ENCODE measurements at places on chromosomes 7 and 10.

- DNase-seq: no peak
Observed at GRCh38 chr7:11228515-11228914, 254.8 kb downstream of the PHF14 start.

DNA sequence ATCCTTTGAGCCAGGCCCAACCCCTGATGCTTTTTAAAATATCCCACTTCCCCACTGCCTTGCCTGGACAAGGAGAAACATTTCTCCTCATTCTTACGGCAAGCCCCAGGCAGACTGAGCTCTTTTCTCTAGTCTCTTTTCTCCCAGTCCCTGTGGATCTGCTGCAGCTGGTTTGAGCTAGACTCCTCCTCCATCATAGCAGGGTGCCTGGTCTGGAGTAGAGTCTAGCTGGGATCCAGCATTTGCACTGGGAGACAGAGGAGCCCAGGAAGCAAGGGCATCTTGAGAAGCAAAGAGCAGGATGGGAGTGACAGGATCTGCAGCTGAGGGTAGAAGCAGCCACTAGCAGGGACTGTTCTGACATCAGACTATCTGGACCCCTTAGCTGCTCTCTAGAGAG, 562.3 kb upstream of the COBL start:
- DNase-seq: no peak

- no peak for DNase-seq
Observed at GRCh38 chr7:38190011-38190410, 12.0 kb downstream of the STARD3NL start.

GRCh38 chr10:131061216-131061615, 250.3 kb downstream of the TCERG1L start:
- DNase-seq: no peak

- no peak for DNase-seq
Observed at GRCh38 chr10:100939763-100940344, 27.1 kb downstream of the SLF2 start.

DNA sequence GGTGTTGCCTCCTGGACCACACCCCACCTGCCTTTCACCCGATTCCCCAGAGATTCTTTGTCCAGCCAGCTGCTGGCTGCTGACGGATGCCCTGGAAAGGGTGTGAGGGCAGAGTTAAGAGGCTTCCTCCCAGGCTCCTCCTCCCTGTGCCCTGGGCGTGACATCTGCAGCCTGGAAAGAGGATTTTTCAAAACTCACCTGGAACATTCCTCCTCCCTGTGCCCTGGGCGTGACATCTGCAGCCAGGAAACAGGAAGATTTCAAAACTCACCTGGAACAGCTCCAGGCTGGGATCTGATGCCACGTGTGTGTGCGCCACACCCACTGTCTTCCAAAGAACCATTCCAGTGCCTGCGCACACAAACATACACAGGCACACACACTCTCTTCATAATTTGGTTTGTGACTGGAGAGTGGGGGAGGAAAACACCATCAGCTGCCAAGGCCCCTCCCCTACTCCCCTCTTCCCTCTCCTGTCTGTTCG, 5.2 kb downstream of the MARVELD1 start:
- DNase-seq: peak; percentile 52

- DNase-seq: no peak
Observed at GRCh38 chr7:116582806-116583444, 58.1 kb downstream of the CAV1 start.

DNA sequence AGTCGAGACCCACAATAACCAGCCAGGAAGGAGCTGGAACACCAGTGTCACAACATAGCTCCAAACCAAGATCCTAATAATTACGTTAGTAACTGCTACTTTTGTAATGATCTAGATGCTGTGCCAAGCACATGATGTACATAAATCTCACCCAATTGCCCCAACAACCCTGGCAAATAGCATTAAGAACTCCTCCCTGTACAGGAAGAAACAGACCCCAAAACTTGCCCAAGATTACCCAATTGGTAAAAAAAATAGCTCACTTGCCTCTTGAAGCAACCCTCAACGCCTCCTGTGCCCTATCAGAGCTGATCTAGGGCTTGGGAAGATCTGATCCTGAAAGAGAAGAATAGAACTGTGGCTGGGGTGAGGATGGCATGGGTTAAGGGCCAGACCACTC, 628.7 kb upstream of the AUTS2 start:
- DNase-seq: no peak

- no peak for DNase-seq
Observed at GRCh38 chr10:50369931-50370330, 118.6 kb upstream of the ASAH2 start.

DNA sequence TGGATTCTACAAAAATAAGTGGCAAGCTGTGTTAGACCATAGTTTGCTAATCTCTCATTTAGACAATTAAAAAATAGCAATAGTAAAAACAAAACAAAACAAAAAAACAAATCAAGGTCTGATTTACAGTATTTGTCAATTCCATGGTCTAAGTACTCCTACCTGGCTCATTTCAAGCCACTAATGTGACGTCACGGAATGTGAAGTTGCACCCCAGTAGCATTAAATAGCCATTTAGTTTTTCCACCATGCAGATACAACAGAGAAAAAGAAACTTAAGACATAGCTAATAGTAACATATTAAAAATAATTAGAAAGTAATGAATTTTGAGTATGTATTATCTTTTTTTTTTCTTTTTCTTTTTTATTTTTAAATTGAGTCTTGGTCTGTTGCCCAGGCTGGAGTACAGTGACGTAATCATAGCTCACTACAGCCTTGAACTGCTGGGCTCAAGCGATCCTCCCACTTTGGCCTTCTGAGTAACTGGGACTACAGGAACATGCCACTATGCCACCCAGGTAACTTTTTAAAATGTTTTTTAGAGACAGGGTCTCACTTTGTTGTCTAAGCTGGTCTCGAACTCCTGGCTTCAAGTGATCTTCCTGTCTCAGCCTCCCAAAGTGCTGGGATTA, 101.2 kb downstream of the MKX start:
- DNase-seq: no peak

GRCh38 chr7:133315332-133316040, 62.6 kb downstream of the EXOC4 start:
- DNase-seq: no peak

GRCh38 chr7:127715901-127716300, 63.9 kb downstream of the SND1 start:
- DNase-seq: no peak

DNA sequence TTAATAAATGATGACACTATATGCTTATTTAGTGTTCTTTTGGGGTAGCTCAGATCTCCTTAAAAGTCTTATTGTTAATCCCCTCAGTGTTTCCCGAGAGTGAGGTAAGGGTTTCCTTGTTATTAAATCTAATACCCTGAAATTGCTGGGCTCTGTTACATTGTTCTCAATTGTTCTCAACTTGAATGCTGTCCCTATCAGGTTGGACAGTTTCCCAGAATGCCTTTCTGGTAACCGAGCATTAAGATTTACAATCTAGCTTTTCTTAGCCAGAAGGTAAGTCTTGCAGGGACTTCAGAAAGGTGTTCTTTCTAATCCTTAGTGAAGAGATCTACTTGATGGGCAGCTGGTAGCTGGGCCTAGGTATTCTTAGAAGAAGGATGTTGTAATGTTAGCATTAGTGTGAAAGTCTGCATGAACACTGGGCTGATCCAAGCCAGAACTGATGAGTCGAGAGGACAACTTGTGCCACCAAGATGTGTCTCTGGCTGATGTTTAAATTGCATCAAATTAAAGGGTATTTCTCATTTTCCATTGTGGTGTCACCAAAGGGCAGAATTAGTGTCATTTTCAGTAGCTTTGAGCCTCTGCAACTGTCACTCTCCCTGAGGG, 89.9 kb downstream of the SND1 start:
- DNase-seq: no peak

GRCh38 chr10:12605580-12606405, 256.4 kb downstream of the CAMK1D start:
- no peak for DNase-seq

GRCh38 chr10:111076191-111076681, 593 bp upstream of the ADRA2A start:
- DNase-seq: peak; percentile 82

- no peak for DNase-seq
Observed at GRCh38 chr10:60848126-60848525, 69.8 kb downstream of the CDK1 start.

GRCh38 chr7:132580277-132580676, 4.0 kb upstream of the PLXNA4 start:
- peak; percentile 42 for DNase-seq

DNA sequence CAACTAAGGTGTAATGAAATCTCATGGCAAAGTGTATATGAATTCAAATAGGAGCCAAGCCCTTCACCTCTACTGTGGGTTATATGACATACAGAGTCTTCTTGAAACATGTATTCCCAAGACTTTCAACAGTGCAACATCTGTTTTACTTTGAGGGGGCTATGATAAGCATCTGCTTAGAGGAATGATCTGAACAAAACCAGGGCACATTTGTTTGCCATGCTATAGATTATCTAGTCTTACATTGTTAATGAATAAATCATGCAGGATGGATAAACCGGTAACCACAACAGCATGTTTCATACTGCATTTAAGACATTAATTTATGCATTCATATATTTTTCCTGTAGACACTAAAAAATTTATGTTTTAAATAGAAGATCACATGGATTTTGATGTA, 1021.9 kb downstream of the LRMDA start:
- DNase-seq: no peak

DNA sequence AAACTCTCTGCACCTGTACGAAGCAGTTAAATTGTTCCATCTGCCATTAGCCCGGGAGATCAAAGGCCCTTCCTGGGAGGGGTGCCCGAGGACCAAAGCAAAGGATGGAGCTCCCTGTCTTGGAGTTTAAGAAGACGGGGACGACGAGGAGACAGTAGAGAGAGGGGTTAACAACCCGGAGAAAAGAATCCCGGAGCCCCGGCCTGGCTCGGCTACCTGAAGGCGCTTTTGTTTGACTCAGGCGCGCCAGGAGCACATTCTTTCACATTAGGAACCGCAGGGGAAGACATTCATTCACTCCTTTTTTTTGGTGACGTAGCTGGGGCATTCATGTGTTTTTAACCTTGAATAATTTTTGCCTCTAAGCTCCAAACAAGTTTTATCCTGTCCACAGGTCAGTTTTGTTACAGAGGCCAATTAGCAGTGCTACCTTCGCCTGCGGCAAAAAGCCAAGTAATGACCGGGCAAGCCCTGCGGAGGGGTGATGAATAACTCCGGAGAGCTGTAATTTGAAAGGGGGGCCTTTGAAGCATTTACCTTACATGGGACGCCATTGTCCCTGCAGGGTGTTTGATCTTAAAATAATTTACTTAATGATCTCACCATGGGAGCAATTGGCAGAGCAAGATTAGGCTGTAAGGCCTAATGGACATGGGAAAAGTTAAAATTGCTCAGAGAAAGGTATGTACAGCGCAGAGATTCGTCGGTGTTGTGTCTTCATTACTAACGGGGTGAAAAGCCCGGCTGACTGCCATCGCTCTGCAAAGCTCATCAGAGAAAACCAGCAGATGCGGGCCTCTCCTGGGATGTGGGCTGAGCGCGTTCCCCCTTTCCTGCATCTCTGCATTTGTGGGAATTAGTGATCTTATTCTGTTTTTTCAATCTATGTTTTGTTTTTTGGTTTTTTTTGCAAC, 258.0 kb upstream of the SP4 start:
- DNase-seq: no peak

- DNase-seq: no peak
Observed at GRCh38 chr10:126199221-126199998, 188.9 kb downstream of the ADAM12 start.

- no peak for DNase-seq
Observed at GRCh38 chr10:37563715-37564108, 293.7 kb downstream of the ZNF248 start.

DNA sequence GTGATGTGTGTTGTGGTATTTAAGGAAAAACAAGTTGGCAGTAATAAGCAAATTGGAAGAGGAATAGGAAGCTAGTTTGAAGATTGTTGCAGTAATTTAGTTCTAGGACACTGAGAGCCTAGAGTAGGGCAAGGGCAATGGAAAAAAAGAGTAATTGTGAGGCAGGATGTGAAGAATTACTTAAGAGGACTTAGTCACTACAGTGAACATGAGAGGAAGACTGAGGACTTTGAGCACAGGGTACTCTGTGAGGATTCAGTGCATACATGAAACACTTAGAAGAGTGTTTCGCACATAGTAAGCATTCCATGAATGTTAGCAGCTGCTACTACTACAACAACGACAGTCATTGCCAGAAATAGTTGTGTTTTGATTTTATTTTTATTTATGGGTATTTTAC, 30.9 kb upstream of the DKK1 start:
- DNase-seq: no peak

DNA sequence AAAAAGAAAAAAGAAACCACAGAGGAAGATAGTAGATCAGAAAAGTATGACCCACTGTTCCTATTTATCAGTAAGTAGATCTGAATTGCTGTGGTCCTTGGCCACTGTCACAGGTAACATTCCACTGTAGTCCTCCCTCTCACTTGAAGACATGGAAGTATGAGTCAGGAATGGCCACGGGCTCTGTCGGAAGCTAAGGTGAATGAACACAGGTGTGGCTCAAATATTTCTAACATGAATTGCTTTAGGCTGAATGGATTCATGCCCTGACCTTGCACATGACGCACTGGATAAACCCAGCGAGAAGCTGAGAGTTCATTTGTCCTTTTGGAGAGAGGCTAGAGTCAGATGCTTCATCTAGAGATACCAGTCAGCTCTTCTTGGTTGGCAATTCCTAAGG, 224.5 kb upstream of the SP8 start:
- no peak for DNase-seq

- peak; percentile 44 for DNase-seq
Observed at GRCh38 chr10:132387764-132388210, 9.2 kb upstream of the PWWP2B start.

DNA sequence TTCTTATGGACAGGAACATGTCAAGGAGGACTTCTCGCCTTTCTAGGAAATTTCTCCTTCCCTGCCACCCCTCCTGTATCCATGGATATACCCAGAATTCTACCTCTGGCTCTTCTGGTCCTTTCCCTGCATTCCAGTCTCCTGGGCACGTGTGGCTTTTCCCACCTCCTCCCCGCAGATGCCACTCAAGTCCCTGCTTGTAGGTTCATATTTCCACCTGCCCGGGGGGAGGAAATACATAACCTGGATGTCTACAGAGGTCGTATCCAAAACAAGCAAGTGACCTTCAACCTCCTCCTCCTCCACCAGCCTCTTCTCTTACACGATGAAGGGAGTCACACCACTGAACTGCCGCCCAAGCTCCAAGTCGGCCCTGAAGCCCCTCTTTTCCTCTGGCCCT, 20.7 kb downstream of the FGFR2 start:
- DNase-seq: no peak

DNA sequence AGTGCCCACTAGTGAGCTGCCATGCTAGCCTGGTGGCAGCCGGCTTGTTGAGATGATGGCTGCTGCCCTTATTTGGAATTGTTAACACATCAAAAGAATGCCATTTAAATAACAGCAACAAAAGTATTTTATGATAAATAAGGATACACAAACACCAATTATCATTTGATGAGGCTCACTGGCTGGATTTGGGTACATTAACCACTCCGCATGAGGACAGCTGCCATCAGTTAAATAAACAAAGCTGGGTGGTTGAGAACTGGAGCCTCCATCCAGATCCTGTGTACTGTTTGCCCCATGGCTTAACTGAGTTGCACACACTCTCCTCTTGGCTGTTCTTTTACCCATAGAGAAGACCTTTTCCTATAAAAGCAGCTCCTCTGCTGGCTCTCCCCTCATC, 103.8 kb downstream of the RGS10 start:
- no peak for DNase-seq
